Bronchus fibroblast of lung (primary cell): ENCODE measurements at places on chromosomes 4 and X. TPM values are rescaled to one million over a fixed set of nuclear protein-coding genes. Genes with fewer than 3 reads are reported as not detected.

NWD2 gene
- not detected in 2 replicates for total RNA-seq

OTUD5 gene
- total RNA-seq: 37.0 and 38.7 TPM in 2 replicates

HS3ST1 gene
- total RNA-seq: not detected in 2 replicates

DCX gene
- not detected in 2 replicates for total RNA-seq
